HT1080 (cell line): ENCODE measurements at places on chromosomes 7 and 10. TPM values are rescaled to one million over a fixed set of nuclear protein-coding genes. Genes with fewer than 3 reads are reported as not detected.
A peak's percentile ranks its signal among the peaks of the same experiment; 100 is the strongest.

Gene MSMB
- total RNA-seq, result not detected in 2 replicates

Gene FKBP6
- not detected in 2 replicates for total RNA-seq

DNA sequence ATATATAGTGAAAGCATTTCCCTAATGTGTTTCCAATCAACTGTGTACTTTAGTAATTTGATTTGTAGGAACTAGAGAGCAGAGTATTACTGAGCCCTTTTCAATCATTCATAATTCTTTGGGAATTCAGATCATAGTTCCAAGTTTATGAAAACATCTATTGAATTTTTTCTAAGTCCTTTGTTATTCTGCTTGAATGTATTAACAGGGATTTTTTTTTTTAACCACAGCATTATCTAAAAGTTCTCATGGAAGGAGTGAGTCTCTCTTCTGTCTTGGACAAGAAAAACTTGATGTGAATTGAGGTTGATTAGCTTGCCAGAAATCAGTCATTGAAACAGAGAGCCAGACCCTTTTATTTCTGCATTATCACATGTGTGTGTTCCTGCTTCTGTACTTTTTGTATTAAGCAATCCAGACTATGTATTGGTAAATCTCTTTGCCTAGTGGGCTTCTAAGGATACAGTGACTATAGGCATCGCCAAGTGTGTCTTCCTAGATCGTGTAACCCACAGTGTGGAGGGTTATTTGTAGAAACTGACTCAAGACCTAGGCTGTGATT, 59.9 kb downstream of the BMPER start:
- DNase-seq, result no peak

DNA sequence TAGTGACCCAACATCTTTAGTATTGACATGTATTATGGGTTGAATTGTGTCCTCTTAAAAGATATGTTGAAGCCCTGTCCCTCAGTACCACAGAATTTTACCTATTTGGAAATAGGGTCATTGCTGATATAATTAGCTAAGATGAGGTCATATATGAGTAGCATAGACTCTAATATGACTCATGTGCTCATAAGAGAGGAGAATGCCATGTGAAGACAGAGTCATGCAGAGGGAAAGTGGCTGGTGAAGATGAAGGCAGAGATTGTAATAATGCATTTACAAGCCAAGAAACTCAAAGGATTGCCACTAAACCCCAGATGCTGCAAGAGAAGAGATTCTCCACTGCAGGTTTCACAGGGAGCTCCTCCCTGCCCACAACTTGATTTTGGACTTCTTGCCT, 496.4 kb downstream of the KIF20B start:
- peak; percentile 75 for DNase-seq

- no peak for DNase-seq
Measured at GRCh38 chr10:129029851-129030602, 437.0 kb upstream of the MGMT start.

DNA sequence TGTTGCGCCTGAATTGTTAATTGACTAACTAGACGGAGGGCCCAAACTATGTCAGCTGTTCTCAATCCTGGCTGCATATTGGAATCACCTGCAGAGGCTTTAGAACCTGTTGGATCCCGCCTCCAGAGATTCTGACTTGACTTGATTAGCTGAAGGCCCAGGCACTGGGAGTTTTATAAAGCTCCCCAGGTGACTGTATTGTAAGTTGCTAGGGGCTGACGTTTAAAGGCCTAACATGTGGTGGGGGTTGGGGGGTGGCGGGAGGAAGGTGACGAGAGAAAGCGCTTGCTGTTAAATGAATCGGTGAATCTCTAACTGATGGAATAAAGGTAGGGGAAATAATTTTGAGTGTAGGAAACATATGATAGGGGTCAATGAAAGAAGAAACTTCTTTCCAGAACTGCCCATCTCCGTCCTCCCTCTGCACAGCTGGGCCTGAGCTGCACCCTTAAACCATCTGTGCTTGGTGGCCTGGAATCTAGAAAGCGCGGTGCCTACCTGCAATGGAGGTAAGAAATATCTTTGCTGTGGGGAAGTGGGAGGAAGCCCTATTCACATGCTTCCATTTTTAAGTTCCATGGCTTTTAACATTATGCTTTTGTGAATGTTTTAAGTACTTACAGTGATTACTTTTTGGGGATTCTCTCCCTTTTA, 225.0 kb upstream of the FAM3C start:
- no peak for DNase-seq

GRCh38 chr7:151439855-151440798, at the start of gene CRYGN:
TSS of gene CRYGN (minus strand) at chr7:151440141. CDS start at chr7:151439917, 224 bp downstream.
- no peak for DNase-seq
